ENCODE measurements at places on chromosomes 16 and 17. TPM values are rescaled to one million over a fixed set of nuclear protein-coding genes. Genes with fewer than 3 reads are reported as not detected.

GRCh38 chr16:24023621-24024020 lies 187.8 kb downstream of the PRKCB start:
- ATAC-seq = no peak

HBQ1 gene
- not detected for total RNA-seq

TBC1D3B gene
- total RNA-seq = 3.4 TPM

DNA sequence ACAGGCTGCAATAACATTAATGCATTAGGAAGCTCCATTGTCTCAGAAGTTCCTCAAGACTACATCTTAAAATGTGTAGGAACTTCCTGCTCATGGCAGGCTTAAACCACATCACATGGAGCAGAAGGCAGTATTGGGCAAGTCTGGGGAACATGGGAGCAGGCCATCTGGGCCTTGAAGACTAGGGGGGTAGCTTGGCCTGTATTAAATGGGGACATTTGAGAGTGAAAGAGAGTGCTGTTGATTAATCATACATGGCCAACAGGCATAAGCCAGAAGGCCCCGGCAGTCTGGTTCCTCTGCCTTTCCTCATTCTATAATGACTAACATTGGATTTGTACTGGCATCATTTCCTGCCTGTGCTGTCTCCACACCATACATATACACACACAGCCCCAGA lies 25.2 kb upstream of the SLC5A11 start:
- ATAC-seq = no peak

DNA sequence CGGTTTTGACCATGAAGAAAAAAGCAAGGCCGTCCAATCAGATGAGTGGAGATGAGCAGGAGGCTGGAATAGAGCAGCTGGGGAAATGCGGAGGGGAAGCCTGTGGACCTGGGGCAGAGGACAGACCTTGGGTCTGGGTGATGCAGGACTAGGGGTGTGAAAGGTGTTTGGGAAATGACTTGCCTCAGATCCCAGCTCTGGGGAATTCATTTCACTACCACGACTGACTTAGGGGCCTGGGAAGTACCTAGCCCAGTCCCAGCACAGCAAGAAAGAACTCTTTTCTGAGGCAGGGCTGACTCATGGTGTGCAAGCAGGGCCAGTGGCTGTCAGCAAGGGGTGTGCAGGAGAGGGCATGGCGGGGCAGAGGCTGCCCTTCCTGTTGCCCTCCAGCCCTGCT lies 14.8 kb downstream of the DNAI2 start:
- no peak for ATAC-seq

GRCh38 chr17:61583242-61583641 lies 7.8 kb downstream of the NACA2 start:
- ATAC-seq = no peak

GRCh38 chr17:55479903-55480302 lies 31.3 kb downstream of the SMIM36 start:
- no peak for ATAC-seq

CD300LB gene
- 0.67 TPM for total RNA-seq

DNA sequence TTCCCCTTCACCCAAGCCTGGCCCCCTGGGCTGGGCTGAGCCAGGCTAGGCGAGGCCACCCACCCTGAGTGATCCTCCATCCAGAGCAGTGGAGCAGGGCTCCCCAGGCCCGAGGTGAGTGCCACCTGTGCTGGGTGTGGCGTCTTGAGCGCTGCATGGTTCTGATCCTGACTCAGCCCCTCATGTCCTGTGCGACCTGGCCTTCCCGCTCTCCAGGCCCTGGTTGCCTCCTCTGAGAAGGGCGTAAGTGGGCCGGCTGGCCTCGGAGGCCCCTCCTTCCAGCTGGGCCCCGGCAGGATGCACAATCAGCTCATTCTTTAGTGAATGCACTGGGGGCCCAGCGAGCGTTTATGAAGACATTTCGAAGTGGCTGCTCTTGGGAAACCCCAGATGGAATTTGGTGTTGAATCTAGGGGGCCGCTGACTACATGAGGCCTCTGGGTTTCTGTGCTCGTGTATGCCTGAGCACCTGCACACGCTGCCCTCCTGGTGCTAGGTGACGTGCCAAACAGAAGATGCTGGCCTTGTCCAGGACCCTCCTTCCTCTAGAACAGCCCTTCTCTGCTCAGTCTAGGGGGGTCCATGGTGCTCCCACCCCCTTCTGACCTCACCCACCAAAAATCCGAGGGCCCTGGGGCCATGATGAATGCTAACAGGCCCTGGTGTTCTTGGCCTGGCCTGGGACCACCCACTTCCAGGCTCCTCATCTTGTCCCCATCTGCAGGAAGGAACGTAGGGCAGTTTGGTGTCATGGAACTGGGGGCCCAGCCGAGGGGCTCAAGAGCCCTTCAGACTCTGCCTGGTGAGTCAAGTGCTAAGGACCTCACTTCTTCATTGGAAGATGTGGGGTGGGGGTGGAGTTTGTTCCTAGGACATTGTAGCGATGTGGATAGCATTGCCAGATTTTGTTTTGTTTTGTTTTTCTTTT lies 3.6 kb upstream of the TMEM92 start:
- peak; percentile 20 for ATAC-seq

DNAAF8 gene
- 0.67 TPM for total RNA-seq

DNA sequence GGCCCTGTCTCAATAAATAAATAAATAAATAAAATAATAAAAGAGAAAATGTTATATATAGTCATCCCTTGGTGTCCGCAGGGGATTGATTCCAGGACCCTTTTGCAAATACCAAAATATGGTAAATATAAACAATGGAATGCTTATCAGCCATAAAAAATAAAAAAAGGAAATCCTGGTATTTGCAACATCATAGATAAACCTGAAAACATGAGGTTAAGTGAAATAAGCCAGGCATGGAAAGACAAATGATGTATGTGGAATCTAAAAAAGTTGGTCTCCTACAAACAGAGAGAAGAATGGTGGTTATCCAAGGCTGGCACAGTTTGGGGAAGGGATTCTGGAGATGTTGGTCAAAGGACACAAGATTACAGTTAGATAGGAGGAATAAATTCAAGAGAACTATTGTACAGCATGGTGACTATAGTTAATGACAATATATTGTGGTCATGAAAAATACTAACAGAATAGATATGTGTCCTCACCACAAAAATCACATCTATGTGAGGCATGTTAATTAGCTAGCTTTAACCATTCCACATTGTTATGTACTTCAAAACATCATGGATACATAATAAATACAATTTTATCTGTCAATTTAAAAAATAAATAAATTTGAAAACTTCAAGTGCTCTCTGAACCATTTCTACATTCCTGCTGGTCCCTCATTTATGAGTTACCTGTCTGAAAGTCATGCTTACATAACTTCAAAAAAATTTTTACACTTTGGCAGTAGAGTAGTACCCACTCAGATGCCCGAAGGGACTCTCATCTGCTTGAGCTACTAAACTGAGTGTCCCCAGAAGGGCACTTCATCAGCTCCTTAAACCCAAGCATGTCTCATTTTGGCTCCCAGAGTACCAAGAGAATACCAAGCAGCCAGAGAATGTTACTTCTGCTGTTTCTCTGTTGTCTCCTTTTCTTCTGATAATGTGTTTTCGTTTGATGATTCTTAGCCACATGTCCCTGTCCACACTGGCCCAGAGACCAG lies 26.6 kb downstream of the N4BP1 start:
- no peak for ATAC-seq
